Activated CD8-positive, alpha-beta memory T cell treated with anti-CD3 and anti-CD28 coated beads for 4 hours (primary cell): ENCODE measurements at places on chromosomes 4 and X.

GRCh38 chr4:11483046-11483445, 54.4 kb upstream of the HS3ST1 start:
- no peak for DNase-seq

- DNase-seq, result no peak
Observed at GRCh38 chr4:141705747-141706377, 69.5 kb downstream of the IL15 start.

GRCh38 chr4:40931238-40931637, 181.5 kb downstream of the NSUN7 start:
- DNase-seq, result no peak

- no peak for DNase-seq
Observed at GRCh38 chrX:102976793-102977495, 39.9 kb downstream of the RAB40AL start.

DNA sequence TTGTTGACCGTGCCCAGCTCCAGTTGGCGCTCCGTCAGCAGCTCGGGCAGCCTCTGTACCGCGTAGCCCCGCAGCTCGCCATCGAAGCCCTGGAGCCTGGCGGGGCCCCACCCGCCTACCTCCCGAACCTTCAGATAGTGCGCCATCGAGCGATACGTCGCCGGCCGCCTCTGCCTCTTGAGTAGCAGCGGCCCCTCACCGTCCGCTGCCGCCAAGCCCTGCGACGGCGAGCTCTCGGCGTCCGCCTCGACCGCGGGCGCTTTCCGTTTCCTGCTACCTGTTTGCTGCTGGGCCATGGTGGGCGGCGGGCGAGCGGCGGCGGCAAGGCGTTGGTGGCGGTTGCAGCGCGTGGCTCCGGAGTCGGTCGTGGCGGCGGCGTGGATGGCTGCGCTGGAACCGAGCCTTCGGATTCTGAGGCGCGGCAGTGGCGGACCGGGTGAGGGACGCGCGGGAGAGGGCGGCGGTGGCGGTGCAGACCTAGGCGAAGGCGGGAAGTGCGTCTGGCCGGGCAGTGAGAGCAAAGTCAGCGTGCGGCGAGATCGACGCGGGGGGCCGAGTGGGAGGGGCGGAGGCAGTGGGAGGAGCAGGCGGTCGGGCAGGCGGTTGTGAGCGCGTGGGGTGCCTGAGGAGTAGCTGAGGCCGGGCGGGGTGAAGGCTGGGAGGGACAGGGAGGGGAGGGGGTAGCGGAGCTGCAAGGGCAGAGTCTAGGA, at the start of gene DCAF12L1:
TSS of gene DCAF12L1 (minus strand) at position 502 of the 710 bp plus-strand sequence. CDS start at position 296, 206 bp downstream.
- no peak for DNase-seq

DNA sequence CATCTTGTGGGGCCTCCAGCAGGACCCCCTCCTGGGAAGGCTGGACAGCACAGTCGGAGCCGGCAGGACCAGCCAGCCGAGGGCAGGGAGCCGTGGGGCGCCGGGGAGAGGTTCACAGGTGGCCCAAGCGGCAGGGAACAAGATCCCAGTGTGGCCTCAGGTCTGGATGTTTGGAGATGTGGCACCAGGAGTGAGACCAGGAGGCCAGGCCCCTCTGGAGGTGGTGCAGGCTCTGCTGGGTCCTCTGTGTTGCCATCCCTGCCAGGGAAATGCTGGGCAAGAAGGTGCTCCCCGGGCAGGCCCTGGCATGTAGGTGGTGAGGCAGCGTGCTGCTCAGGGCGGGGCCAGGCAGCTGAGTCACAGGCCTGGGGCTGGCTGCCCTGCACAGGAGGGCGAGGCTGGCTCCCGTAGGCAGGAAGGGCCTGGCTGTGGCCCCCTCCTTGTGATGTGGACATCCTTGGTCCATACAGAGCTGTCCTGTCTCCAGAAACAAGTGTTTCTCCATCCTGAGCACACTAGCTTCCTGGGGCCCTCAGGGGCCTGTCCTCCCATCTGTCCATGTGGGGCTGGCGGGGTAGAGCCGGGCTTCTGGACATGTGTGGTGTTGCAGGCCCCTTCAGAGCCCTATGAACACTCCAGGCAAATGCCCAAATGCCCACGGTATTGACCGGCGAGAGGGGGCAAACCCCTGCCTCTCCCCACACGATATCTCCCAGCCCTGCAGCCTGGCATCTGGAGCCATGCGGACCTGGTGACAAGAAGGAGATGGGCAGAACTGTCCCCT, 4.8 kb upstream of the HGFAC start:
- no peak for DNase-seq

DNA sequence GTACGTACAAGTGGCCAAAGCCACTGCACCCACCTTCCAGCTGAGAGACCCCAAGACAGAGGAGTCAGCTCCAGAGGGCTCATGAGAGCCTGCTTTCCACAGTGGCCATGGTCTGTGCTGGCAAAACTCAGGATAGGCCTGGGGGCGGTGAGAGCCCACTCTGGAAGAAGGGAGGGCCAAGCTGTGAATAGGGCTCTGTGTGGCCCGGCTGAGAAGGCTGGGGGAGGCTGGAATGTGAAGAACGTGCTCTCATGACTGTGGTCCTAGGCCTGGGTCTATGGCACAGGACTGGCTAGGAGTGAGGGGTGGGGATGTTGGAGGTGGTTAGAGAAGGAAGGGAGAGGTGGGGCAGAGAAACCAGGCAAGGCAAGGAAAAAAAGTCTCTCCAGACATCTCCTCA, 13.3 kb downstream of the STARD8 start:
- no peak for DNase-seq

- DNase-seq, result no peak
Observed at GRCh38 chr4:6893449-6894085, 16.1 kb upstream of the TBC1D14 start.

DNA sequence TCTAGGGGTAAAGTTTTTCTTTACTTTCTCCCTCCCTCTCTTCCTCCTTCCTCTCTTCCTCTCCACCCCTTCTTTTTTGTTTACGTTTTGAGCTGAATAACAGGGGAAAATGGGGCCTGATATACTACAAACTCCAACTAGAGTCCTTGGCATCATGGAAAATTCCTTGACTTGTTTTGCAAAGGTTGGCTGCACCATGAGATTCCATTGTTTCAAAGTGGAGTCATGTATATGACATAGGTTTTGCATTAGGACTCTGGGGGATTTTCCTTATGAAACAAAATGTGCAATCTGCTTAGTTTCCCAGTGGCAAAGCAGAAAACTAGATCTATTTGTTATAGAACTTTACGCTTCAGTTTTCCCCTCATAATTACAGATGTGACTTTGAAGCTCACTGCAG, 233.5 kb upstream of the PGRMC2 start:
- DNase-seq, result no peak

DNA sequence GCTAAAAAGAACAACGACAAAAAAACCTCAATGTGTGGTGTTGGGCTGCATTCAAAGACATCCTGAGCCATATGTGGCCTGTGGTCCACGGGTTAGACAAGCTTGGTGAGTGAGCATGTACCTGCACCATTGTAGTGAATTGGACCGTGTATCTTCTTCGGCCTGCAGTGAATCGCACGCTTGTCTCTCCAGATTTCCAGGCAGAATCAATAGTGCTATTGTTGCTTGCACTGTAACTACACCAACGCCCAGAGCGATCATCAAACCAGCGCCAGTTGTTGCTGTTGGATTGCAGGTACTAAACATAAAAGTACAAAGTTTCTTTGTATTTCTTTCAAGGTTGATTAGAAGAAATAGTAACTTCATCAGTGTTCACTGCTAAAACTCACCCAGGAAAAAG, 101.6 kb downstream of the HUWE1 start:
- DNase-seq, result no peak

DNA sequence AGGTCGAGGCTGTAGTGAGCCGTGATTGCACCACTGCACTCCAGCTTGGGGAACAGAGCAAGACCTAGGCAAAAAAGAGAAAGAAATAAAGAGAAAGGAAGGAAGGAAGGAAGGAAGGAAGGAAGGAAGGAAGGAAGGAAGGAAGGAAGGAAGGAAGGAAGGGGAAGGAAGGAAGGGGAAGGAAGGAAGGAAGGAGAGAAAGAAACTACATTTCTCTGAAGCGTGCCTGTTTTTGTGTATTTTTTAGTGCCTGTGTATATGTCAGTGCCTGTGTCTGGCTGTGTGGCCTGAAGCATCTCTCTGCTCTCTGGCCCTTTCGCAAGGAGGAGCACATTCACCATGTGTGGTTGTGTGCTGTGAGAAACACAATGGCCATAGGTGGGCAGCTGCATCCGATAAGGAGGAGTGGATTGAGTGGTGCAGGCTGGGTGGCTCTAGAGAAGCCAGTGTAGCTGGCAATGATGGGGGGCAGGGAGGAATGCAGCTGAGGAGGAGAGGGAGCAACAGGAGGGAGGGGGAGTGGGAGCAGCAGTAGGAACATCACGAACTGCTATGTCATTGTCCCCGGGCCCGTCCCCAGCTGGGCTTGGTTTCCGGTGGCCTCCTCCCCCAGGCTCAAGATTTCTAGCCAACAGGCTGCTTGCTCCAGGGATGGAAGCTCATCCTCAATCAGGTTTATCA, 11.4 kb downstream of the SYN1 start:
- no peak for DNase-seq

DNA sequence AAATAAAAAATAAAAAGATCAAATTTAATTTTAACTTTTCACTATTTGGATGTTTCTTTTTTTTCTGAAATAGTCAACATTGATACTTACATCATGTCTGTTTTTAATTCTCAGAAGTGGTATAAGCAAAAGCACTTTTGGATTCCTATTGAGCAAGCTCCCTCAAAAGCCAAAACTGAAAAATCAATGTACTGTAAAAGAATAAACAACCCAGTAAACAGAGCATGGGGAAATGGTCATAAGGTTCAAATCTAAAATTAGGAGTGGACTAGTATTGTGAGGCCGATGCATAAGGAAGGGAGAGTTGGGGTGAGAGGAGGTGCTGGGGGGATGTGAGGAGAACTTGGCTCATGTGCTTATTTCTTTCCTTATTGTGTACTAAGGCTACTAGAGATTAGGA, 37.9 kb downstream of the NUDT6 start:
- no peak for DNase-seq

- DNase-seq, result no peak
Observed at GRCh38 chr4:123412700-123413512, 16.3 kb downstream of the SPRY1 start.

GRCh38 chrX:103330681-103331288, 746 bp downstream of the TCEAL7 start:
- DNase-seq, result no peak

DNA sequence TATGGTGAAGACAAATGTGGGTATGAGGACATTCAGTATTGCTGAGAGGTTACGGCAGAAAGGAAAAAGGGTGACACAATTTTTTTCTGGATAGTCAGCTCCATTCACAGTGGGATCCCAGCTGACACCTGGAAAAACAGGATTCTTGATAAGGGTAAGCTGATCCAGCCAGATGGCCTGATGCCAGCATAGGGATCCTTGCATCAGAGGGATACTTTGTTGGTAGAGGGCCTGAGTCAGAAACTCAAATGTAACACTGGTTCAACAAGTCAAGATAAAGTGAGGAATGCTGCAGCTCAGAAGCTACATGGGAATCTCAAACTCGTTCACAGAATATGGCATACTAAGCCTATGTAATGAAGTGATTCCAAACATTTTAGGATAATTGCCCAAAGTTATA, 726.7 kb downstream of the C4orf33 start:
- no peak for DNase-seq

- DNase-seq, result no peak
Observed at GRCh38 chr4:121306931-121307330, 73.9 kb downstream of the QRFPR start.

DNA sequence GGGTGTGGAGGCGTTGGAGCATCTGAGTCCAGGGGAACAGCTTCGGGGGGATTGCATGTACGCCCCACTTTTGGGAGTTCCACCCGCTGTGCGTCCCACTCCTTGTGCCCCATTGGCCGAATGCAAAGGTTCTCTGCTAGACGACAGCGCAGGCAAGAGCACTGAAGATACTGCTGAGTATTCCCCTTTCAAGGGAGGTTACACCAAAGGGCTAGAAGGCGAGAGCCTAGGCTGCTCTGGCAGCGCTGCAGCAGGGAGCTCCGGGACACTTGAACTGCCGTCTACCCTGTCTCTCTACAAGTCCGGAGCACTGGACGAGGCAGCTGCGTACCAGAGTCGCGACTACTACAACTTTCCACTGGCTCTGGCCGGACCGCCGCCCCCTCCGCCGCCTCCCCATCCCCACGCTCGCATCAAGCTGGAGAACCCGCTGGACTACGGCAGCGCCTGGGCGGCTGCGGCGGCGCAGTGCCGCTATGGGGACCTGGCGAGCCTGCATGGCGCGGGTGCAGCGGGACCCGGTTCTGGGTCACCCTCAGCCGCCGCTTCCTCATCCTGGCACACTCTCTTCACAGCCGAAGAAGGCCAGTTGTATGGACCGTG, 2.2 kb downstream of the AR start:
- DNase-seq, result no peak

DNA sequence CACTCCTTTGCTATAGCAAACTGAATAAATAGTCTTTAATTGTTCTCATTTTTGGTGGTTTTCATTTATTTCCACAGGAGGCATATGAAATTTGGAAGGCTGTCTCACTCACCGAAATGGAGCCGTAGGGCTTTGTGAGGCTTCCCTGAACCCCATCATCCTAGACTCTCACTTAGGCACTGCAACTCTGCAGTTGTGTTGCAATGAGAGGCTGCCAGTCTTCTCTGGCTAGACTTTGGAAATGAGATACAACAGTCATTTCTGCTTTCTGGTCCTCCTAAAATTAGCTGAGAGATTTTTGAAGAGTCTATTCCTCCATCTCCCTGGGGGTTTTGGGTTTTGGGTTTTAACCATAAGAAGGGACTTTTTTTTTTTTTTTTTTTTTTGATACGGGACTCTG, 146.5 kb downstream of the SH3BGRL start:
- no peak for DNase-seq

DNA sequence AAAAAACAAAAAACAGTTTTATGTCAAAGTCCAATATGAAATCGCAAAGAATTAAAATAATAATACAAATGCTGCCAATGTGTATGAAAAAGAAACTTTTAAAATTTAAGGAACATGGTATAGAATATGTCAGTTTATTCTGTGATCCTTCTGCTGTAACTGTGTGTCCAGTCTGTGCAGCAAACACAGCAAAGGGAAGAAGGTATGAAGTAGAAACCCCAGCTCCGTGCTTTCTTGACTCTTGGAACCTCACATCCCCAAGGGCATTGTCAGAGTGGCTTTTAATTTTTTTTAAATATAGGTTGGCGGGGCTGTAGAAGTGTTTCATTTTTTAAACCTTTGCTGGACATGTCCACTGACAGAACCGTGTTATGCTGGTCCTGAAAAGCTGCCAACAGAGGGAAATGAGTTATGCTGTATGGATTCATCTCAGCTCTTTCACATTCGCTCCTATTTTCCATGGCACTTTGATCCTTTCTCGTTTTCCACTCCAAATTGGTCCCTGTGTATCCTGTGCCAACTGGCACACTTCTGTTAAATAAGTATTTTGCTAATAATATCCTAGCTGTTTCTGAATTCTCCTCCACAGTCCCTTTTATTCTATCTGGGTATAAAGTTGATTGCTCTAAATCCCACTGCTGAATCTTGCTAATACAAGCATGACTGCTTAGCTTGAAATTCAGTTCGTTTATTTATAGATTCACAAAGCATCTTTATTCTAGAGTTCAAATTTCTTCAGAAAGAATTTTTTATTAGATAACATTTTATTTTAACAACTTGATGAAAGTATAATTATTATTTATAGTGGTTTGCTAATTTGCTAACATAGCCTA, 127.0 kb upstream of the DDIT4L start:
- no peak for DNase-seq

GRCh38 chrX:13377550-13377934, 57.7 kb upstream of the ATXN3L start:
- DNase-seq, result no peak
